ENCODE measurements at places on chromosomes 3 and 15. TPM values are rescaled to one million over a fixed set of nuclear protein-coding genes. Genes with fewer than 3 reads are reported as not detected.

ECT2 gene
- total RNA-seq = 51.1 TPM

C3orf20 gene
- not detected for total RNA-seq

GRCh38 chr3:134001251-134001650, 28.5 kb downstream of the SLCO2A1 start:
- H3K27ac ChIP-seq = no peak overlapping the region
- no peak for DNase-seq
- peaks cover 17% of the 10 kb centered on the region for H3K27me3 ChIP-seq
- no peaks in the 10 kb centered on the region for H3K36me3 ChIP-seq
- H3K4me1 ChIP-seq = peaks cover 11% of the 10 kb centered on the region
- no peak overlapping the region for H3K4me3 ChIP-seq

DNA sequence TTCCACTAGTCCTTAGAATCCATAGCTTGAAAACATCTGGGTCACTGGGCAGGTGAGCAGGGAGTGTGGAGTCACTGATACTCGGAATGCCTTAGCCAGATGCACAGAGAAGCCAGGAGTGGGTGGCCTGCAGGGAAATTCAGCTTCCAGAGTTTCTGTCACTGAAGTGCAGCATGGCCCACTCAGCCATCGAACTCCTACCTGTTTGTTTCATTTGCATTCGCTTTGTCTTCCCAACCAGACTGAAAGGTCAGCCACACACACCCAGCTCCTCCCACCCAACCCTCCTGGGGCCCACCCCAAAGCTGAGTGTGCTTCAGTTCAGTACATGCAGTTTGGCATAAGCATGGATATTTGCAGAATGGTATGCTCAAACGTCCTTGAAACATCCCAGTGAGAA, 124.5 kb upstream of the ATP10A start:
- H3K36me3 ChIP-seq = no peaks in the 10 kb centered on the region
- DNase-seq = no peak
- no peak overlapping the region for H3K27ac ChIP-seq
- no peaks in the 10 kb centered on the region for H3K4me1 ChIP-seq
- no peak overlapping the region for H3K4me3 ChIP-seq

DNA sequence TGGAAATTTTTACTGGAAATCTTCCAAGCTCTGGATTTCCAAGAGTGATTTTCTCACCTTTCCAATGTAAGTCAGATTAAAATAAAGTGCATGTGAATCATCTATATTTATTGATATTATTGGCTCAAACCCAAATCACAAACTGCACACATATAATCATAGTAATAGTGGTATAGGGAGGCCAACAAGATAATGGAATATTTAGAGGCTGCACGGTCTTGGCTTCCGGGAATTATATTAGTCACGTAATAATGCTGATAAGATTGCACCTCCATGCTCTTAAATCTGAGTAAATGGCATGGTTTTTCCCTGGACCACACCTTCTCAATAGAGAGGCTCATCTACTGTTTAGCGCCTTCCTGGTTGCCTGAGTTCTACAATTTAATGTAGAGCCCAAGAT, 567.1 kb upstream of the NR2F2 start:
- no peaks in the 10 kb centered on the region for H3K27me3 ChIP-seq
- no peak overlapping the region for H3K4me3 ChIP-seq

DNA sequence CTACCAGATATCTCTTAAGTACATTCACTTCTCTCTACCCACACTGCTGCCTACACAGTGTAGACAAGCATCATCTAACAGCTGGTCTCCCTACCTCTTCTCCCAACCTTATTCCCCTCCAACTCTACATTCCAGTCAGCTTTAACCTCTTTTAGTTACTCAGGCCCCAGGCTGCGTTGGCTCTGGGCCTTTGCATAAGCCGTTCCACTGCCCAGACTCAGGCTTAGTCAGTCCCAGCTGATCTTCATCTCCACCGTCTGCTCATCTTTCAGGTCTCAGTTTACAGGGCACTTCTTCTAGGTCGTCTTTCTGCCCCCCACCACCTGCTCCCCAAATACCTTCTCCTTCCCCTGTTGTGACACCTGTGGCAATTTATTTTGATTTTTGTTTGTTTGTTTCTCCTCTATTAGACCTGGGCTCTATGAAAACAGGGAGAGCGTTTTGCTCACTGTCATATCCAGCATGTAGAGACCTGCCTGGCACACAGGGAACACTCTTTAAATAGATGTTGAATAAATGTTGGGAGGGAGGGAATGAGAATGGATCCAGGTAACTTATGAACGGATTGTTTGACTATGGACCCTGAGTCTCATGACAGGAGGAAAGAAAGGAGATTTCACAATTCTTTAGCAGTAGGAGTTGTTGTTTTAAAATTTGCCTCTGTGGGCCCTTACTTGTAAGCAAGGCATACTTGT, 11.1 kb downstream of the SLC27A2 start:
- H3K4me1 ChIP-seq = peaks cover 11% of the 10 kb centered on the region
- no peaks in the 10 kb centered on the region for H3K27me3 ChIP-seq

TUSC7 gene
- total RNA-seq = not detected

DNA sequence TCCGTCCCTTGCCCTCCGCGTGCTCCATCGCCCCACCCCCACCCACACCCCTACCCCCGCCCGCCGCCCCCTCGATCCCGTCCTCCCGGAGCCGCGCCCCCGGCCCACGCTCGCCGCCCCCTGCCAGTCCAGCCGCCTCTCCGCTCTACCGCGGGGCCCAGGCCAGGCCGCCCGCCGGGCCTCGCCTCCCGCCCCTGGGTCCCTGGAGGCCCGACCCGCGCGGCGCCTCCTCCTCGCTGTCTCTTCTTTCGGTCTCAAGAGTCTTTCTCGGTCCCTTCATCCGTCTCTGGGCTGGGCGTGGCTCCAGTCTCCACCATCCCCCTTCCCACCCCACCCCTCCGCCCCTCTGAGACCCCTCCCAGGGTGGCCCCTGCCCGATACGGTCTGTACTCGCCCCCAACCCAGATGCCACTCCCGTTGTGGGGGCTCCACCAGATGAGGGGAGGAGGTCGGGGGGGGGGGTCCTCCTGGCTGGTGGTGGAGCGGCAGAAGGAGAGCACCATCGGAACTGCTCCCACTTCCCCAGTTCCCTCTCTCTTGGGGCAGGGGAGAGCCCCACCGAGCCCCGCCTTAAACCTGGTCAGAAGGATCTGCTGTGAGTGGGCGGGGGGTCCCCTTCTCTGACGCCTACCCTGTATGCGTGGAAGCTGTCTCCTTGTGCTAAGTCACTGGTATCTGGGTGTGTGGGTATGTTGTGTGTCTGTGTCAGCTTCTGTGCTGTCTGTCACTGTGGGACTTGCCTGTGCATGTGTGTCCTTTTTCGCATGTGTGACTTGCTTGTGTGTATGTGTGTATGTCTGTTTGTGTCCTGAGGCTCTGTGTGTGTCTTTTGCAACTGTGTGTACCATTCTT, 1.0 kb downstream of the PRKCD start:
- H3K36me3 ChIP-seq = no peaks in the 10 kb centered on the region
- peak; percentile 29 for DNase-seq
- peak overlapping the region; percentile 72 for H3K27ac ChIP-seq

SNTN gene
- total RNA-seq = not detected

UACA gene
- total RNA-seq = 221 TPM

DNA sequence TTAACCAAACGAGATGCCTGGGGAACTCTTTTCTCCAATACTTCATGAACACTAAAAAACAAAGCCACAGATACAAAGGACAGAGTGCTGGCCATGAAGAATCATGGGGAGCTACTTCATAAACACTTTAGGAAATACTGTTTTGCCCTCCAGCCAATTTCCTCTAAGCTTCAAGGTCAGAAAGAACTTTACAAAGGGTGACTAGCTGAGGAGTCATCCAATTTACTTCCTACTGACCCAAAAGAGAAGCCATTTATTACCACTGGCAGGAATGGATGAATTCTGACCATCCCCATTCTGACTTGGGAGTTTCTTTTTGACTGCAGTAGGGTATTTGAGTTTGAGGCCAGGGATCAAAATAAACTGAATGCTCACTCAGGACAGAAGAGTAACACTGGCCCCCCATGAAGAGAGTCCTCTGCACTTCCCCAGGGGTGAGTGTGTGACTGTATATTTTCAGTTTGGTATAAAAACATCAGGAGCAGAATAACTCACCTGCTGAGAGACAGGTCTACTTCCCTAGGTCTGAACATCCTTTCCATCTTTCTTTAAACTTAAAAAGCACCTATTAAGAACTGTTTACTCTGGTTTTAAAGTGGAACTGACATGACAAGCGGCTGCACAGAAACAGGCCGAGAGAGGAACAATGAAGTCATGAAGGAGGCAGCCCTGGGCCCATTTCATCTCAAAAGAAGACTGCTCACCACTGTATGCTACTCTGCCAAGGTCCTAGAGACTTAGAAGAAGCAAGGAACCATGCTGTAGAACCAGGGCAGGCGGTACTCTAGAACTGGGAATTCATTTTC, 203.6 kb downstream of the TNIK start:
- peak; percentile 61 for DNase-seq
- no peaks in the 10 kb centered on the region for H3K27me3 ChIP-seq
- peak overlapping the region; percentile 10 for H3K4me3 ChIP-seq
- peak overlapping the region; percentile 74 for H3K27ac ChIP-seq
- H3K36me3 ChIP-seq = no peaks in the 10 kb centered on the region
- peaks cover 65% of the 10 kb centered on the region for H3K4me1 ChIP-seq

GRCh38 chr3:141368925-141369794, 856 bp downstream of the ZBTB38 start:
- H3K27me3 ChIP-seq = peaks cover 3% of the 10 kb centered on the region
- peaks cover 51% of the 10 kb centered on the region for H3K36me3 ChIP-seq
- no peak for DNase-seq

DNA sequence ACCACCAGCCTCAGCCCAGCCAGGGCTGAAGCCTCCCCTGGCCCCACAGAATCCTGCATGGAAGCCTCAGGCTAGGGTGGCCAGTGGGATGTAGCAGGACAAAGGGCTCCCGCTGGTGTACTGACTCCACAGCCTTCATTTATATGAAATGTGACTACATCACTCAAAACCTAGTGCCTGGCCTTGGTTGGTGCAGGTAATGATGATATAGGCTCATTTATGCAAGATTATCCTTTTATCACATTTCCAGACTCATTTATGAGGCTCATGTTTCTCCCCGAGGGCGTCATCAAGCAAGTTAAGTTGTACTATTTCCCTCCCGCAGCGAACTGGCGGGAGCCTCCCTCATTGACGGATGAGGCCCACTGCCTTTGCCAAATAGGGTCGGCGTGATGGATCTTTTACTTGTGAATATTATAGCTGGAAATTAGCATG, 179.1 kb upstream of the SMAD3 start:
- peaks cover 4% of the 10 kb centered on the region for H3K27me3 ChIP-seq
- H3K36me3 ChIP-seq = peaks cover 6% of the 10 kb centered on the region
- no peak for DNase-seq
- no peak overlapping the region for H3K4me3 ChIP-seq
- H3K4me1 ChIP-seq = peaks cover 58% of the 10 kb centered on the region

CFAP100 gene
- total RNA-seq = not detected

DNA sequence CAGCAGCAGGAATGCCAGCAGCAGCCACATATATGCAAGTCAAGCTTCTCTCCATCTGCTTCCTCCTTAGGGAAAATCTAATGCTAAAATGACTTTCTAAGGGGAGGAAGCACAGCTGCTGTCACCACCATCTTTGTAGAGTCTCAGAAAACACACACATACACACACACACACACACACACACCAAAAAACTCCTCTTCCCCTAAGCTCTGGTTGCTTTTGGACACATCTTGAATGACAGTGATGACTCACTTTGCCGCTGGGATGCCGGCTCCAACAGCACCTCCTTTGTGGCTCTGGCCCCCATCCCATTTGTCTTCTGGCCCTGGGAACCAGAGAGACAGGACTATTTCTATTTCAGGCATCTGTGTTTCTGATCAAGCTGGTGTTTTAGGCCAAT, 124.8 kb upstream of the GOLIM4 start:
- no peak for DNase-seq
- H3K27me3 ChIP-seq = peaks cover 8% of the 10 kb centered on the region
- no peaks in the 10 kb centered on the region for H3K36me3 ChIP-seq
- H3K4me1 ChIP-seq = no peaks in the 10 kb centered on the region
- no peak overlapping the region for H3K4me3 ChIP-seq

DNA sequence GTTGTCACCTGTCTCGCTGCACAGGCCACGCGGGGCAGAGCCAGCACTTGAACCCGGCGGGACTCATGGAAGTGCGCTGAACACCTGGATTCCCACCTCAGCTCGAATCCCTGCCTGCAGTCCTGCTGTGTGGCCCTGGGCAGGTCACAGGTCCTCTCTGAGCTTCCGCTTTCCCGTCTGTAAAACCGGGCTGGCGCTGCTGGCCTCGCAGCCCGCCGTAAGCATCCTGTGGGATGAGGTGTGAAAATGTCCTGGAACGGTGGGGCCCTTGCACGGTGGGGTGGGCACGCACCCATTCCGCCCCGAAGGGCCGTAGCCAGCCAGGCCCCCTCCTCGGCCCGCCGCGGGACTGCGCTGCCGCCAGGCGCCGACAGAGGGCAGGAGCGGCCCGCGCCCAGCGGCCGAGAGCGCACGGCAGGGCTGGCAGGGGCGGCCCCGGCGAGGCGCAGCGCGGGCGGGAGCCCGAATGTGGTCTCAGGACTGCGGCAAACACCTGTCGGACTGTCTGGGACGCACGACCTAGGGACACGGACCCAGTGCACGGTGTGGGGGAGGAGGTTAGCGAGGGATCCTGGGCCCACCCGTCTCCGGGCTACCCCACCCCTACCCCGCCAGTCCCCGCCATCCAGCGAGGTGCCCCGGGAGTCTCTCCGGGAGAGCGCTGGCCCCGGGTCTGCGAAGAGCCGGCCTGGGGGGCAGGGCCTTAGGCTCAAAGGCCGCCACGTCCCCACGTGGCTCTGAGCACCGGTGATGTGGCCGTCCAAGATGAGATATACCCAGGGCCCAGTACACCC, 40.4 kb downstream of the DNAJB8 start:
- DNase-seq = no peak
- no peak overlapping the region for H3K27ac ChIP-seq
- no peaks in the 10 kb centered on the region for H3K36me3 ChIP-seq
- peaks cover 7% of the 10 kb centered on the region for H3K4me1 ChIP-seq

- H3K4me3 ChIP-seq = no peak overlapping the region
- no peak overlapping the region for H3K27ac ChIP-seq
- peaks cover 18% of the 10 kb centered on the region for H3K36me3 ChIP-seq
- peaks cover 21% of the 10 kb centered on the region for H3K4me1 ChIP-seq
- DNase-seq = no peak
These were observed 3.9 kb upstream of the CXCR6 start for GRCh38 chr3:45939341-45939771.

- H3K27ac ChIP-seq = no peak overlapping the region
- peak; percentile 24 for DNase-seq
- H3K4me3 ChIP-seq = no peak overlapping the region
- peaks cover 12% of the 10 kb centered on the region for H3K4me1 ChIP-seq
These were observed 56.9 kb downstream of the CYP19A1 start for GRCh38 chr15:51281368-51281967.

GRCh38 chr15:99734575-99734974, 1.3 kb upstream of the LYSMD4 start:
- H3K4me3 ChIP-seq = no peak overlapping the region
- no peaks in the 10 kb centered on the region for H3K36me3 ChIP-seq
- H3K27me3 ChIP-seq = peaks cover 7% of the 10 kb centered on the region

DNA sequence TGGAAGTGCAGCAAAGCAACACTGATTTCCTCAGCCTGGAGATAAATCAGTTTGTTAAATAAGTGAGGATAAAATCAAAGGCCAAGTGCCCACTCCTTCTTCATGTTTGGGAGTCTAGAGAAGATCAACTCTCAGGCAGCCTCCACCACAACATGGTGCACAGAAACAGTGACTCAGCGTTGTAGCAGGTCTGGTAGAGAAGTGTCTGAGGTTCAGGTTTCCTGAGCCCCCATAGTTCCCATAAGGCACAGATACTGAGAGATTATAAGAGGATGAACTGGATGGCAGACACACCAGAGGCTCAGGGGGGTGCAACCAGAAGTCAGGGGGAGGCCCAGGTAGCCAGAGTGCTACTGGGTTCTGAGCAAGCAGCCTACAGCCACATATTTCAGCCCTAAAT, 166.7 kb downstream of the FRMD5 start:
- H3K36me3 ChIP-seq = no peaks in the 10 kb centered on the region
- peaks cover 30% of the 10 kb centered on the region for H3K4me1 ChIP-seq
- no peak for DNase-seq
- H3K27ac ChIP-seq = peak overlapping the region; percentile 66
- no peaks in the 10 kb centered on the region for H3K27me3 ChIP-seq

DISP2 gene
- 0.24 TPM for total RNA-seq

GNB4 gene
- 47.7 TPM for total RNA-seq
